ENCODE measurements at places on chromosomes 13 and 19.

DNA sequence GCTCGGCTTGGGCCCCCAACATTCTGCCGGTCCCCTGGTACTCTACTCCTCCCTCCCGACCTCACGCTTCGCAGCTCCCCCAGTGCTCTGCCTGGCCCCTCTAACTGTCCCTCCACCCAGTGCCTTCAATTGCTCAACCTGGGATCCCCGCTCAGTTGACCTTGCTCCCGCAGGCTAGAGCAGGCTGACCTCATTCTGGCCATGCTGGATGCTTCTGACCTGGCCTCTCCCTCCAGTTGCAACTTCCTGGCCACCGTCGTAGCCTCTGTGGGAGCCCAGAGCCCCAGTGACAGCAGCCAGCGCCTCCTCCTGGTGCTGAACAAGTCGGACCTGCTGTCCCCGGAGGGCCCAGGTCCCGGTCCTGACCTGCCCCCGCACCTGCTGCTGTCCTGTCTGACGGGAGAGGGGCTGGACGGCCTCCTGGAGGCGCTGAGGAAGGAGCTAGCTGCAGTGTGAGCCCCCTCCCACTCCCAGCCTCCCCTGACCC lies 3.6 kb downstream of the GTPBP3 start:
- no peak for DNase-seq

DNA sequence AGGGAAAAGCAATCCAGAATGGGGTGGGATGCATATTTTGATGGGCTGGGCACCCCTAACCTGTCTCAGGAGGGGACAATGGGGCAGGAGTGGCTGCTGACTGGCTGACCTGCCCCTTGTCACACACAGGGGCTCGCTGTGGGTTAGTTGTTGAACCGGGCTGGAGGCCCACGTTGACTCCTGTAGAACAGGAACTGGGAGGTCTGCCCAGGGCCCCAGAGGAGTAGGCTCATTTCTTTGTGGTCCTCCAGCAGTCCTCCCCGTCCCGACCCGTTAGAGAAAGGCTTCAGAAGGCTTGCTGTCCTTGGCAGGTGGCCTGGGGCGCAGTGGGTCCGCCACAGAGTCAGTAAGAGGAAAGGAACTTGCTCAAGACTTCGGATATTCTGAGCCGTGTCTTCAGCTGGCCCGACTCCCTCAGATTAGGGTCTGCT lies 70.1 kb downstream of the COL4A1 start:
- no peak for DNase-seq

DNA sequence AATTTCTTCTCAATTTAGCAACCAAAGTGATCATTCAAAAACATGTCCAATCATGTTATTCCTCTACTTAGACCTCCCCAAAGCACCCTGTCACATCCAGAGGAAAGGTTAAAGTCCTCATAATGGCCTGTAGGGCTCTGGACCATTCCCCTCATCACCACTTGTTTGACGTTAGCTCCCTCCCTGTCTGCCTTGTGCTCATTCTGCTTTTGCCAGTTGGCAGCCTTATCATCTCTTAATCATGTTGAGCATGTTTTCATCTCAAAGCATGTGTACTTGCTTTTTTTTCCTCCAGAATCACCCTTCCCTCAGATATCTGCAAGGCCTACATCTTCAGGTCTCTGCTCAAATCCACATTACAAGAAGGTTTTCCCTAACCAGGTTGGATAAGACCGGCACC lies 25.9 kb downstream of the UBAC2 start:
- DNase-seq, result no peak

GRCh38 chr13:35472323-35472881 lies 4.1 kb downstream of the MAB21L1 start:
- no peak for DNase-seq

- no peak for DNase-seq
Observed at GRCh38 chr13:45961468-45961867, 91.1 kb downstream of the ZC3H13 start.

DNA sequence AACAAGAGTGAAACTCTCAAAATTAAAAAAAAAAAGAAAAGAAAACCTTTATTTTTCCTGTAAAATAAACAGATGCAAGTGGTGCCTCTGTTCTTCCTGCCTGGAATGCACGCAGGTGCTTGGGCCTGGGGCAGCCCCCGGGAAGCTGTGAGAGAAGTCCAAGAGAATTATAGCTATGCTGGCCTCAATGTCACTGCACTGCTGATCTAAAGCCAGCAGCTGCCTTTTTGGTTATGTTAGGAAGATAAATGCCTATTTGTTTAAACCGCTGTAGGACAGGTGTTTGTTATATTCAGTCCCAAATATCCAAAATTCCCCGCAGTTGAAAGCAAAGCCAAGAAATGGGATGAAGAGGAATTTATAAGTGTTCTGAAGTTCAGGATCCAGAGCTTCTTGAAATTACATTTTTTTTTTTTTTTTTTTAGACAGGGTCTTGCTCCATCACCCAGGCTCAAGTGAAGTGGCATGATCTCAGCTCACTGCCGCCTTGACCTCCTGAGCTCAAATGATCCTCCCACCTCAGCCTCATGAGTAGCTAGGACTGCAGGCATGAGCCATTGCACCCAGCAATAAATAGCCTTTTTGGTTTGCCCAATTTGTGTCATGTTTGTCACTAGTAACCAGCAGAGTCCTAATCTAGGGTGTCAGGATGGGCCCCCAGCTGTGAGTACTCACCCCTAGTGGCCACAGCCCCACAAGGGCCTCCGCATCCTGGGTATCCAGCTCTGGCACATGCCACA lies 2.2 kb downstream of the RINL start:
- DNase-seq, result no peak

GRCh38 chr13:92734068-92734467 lies 492.5 kb upstream of the GPC6 start:
- no peak for DNase-seq

DNA sequence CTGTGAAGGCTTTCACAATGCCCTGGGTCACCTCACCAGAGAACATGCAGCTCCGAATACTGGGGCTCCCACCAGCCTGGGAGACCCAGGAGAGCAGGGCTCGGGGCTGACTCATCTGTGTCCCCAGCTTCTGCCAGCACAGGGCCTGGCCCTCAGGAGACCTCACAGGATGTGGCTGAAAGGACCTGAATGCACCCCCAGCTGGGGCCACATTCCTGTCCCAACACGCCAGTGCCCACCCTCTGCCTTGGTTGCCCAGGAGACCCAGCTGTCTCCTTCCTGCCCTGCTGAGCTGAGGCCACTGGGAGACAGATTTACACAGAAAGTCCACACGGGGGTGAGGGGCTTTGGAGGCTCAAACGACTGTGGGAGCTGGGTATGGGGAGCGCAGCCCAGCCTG lies 11.9 kb downstream of the BCAT2 start:
- no peak for DNase-seq

GRCh38 chr19:30665449-30665848 lies 293.3 kb downstream of the ZNF536 start:
- DNase-seq, result no peak

DNA sequence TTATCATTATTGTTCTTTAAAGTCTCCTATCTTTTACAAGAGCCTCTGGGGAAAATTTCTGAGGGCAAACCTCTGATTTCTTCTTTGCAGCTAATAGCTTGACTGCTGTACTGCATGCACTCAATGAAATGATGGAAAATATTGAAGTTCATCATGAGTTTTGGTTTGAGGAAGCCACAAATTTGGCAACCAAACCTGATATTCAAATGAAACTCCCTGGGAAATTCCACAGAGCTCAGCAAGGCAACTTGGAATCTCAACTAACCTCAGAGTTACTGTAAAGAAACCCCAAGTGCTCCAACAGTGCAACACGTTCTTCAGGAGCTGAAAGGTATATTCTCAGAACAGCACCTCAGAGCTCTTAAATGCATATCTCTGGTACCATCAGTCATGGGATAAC lies 14.2 kb upstream of the RNF6 start:
- DNase-seq, result no peak

- DNase-seq, result no peak
Observed at GRCh38 chr13:65339241-65339640, 1890.9 kb downstream of the PCDH9 start.

- peak; percentile 99 for DNase-seq
Observed at GRCh38 chr19:54133312-54133956, 4.1 kb upstream of the CNOT3 start.

DNA sequence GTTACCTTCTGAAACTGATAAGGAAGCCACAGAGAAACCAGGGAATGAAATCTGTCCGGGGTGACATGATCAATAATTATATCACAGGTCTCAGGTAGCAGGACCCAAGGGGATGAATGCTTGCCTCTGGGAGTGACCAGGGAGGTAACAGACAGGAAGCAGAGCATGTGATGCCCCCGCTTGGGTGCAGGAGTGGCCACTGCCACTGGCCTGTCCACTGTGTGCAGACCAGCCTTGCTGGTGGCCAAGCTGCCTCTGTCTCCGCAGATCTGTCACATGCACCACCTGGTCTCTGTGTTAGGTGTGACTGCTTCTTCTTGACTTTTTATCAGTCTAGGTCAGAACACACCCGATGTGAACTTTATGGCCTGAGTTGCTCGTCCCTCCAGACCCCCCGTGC lies 71.8 kb downstream of the PEPD start:
- DNase-seq, result no peak

DNA sequence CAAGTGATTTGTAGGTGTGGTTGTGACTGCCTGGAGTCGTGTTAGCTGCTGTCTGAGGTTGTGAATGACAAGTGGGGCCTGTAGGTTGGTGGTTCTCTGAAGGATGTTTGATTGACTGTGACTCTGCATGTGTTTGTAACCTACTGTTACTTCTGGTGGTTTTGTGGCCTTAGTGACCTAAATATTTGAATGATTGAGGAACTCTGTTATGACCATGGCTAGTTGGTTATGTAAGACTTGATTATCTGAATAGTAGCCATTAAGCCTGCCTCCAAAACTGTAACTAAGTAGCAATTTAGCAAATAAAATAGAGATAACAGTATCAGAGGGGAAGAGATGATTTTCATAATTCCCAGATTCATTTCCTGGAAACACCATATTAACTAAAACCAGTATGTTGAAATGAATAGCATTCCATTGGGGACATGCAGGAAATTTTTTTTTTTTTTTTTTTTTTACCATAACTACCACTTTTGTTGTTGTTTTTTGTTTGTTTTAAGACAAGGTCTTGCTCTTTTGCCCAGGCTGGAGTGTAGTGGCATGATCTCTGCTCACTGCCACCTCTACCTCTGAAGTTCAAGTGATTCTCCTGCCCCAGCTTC lies 865 bp downstream of the ZNF382 start:
- peak; percentile 22 for DNase-seq

DNA sequence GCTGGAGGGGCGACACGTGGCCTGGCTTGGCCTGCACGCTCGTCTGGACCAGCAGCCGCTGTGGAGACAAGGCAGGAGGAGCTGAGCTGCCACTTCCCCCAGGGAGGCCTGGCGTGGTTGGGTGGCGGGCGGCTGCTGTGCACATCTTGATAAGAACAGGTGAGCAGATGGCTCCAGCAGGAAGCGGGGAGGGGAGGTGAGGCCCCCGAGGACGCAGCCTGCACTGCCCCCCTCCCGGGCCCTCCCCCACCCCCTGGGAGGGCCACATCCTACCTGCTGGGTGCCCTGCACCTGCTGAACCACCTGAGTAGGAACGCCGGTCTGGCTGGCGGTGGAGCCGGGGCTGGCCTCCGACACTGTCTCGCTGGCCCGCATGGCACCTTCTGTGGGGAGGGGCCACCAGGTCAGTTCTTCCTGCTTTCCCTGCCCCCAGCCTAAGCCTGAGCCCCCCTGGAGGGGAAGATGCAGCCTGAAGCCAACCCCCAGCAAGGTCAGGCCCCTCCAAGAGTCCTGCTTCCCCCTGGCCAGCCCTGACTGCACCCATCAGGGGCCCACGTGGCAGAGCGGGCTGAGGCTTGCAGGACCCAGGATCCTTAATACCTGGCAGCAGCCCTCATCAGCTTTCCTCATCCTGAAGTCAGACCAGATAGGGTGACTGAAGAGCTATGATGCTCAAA lies 22.8 kb downstream of the RFX1 start:
- DNase-seq, result no peak

DNA sequence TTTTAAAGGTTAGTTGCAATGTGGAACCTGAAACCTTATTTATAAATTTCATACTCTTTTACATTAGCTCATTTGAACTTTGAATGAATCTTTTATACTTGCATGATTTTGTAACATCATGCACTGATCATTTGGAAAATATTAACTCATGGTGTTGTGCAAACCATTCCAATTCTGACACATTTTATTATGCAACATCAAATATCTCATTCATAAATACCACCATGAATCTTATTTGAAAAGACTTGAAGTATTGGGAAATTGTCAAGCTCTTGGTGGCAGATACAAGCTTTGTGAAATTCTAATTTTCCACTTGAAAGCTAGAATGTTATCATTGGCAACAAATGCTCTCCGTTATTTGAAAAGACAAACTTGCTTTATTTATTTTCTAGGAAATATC lies 379.9 kb upstream of the PCDH20 start:
- no peak for DNase-seq

GRCh38 chr19:46015687-46016425 lies 7.0 kb downstream of the PGLYRP1 start:
- DNase-seq, result no peak

Data from HL-60 (cell line).